ENCODE measurements at places on chromosomes 3 and 15.

GRCh38 chr15:28096670-28097431 is 2.3 kb downstream of the OCA2 start:
- no peak for DNase-seq

GRCh38 chr3:10000686-10001085 is 14.0 kb upstream of the EMC3 start:
- DNase-seq, result no peak

- DNase-seq, result no peak
These were observed 28.5 kb downstream of the SCG5 start for GRCh38 chr15:32669896-32670611.

DNA sequence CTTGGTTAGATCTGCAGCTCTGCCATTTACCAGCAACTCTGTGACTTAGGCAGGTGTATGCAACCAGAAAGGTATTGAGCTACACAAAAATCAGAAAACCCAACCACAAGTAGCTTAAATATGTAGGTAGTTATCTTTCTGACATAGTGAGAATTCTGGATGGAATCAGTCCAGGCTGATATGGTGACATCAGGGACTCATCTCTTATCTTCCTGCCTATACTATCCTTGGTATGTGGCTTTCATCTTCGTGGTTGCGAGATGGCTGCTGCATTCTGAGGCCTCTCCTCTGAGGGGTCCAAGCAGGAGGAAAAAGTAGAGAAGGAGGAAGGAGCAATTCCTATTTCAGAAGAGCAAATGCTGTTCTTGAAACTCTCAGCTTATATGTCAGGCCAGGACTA is 40.0 kb downstream of the CTDSPL start:
- no peak for DNase-seq

DNA sequence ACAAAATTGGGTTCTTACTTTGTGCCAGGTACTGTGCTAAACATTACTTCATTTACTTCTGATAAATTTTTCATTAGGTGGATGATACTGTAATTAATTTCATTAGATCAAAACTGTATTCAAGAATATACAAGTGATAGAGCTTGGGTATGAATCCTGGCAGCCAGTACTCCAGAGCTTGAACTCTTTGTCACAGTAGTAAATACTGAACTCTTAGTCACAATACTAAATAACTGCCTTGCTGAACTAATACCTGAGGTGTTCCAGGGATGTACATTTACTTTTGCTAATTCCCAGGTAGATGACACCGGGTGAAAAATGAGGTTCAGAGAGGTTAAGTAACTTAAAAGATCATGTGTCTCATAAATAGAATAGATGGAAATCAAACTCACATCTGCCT is 20.3 kb downstream of the FXR1 start:
- no peak for DNase-seq

GRCh38 chr15:56086566-56086965 is 93.2 kb upstream of the NEDD4 start:
- no peak for DNase-seq
